Smooth muscle cell of the brain vasculature (primary cell): ENCODE measurements at places on chromosomes 5 and 9.

- DNase-seq: no peak
These were observed 55.5 kb upstream of the ABCA1 start for GRCh38 chr9:104983491-104983890.

- no peak for DNase-seq
These were observed 401.0 kb upstream of the ADAMTSL1 start for GRCh38 chr9:18073002-18073401.

- DNase-seq: no peak
These were observed 23.8 kb downstream of the POLR1E start for GRCh38 chr9:37509536-37509935.

- DNase-seq: no peak
These were observed 455.1 kb upstream of the RGMB start for GRCh38 chr5:98318386-98318785.

DNA sequence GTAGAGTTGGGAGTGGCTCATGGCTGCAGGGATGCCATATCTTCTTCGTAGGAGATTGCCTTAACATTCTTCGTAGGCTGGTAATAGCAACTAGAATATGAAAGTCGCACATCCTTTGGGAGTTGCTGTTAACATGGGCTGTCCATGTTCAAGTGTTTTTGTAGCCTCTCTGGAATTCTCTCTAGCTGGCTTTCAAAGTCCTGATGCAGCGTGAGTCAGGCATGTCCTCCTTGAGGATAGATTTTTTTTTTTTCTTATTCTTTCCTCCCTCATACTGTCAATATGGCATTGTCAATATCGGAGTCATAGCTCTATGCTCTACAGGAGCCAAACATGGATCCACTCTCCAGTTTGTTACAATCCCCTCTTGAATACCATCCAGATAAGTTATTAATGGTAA is 494.8 kb upstream of the WWC1 start:
- DNase-seq: no peak

GRCh38 chr5:93580063-93580926 is 724 bp downstream of the NR2F1-AS1 start:
- DNase-seq: peak; percentile 13

- peak; percentile 20 for DNase-seq
These were observed 133.9 kb downstream of the MAN2A1 start for GRCh38 chr5:109823597-109823996.

GRCh38 chr5:129135633-129136032 is 41.1 kb downstream of the ISOC1 start:
- no peak for DNase-seq

GRCh38 chr9:90783552-90783951 is 18.1 kb upstream of the SYK start:
- no peak for DNase-seq

GRCh38 chr5:6730407-6730806 is 17.2 kb downstream of the TENT4A start:
- no peak for DNase-seq

DNA sequence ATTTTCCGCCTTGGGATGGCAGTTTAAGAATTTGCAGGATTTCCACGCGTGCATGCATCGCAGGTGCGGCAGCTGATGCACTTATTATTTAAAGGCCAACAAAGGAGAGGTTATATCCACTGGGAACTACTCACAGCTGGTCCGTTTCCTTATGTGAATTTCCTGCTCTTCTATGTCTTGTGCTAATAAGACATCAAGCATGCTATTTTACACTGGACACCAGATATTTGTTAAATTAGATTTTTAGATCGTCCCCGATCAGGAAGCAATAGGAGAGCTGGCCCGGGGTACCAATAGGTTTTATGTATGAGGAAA is 476 bp upstream of the DTWD2 start:
- DNase-seq: no peak

GRCh38 chr5:55481293-55481855 is 53.4 kb downstream of the PLPP1 start:
- DNase-seq: no peak

DNA sequence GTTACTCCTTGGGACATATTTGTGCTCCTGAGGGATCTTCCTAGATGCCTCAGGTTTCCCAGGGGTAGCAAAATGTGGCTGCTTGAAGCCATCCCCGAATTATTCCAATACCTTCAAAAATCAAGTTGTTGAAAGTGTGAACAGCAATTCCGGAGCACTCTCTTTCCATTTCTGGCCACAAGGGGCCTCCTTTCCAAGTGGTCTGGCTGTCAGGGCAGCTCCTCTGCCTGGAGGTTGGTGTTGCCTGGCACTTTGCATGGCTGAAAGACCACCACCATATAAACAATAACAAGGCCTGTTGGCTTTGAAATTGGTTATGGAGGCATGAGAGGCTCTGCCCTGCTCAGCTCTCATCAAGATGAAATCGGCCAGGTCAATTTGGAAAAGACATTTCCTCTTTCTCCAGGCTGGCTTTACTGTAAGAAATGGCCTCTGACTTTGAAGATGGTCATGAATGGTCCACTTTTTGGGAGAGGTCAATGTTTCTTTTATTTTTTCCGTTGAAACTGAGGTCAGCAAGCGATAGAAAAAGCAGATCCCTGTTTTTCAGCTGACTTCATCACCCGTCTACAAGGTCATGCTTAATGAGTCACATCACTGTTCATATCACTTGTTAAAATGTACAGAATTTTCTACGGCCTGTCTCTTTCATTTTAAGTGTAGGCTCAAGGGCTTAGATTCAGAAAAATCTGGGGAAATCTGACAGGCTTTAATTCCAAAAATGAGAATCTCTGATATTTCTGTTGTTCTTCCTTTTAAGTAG is 481.1 kb upstream of the ZNF608 start:
- no peak for DNase-seq

- no peak for DNase-seq
These were observed 24.4 kb upstream of the TGFBI start for GRCh38 chr5:136004436-136004835.

- no peak for DNase-seq
These were observed 15.7 kb downstream of the LPCAT1 start for GRCh38 chr5:1507961-1508658.

DNA sequence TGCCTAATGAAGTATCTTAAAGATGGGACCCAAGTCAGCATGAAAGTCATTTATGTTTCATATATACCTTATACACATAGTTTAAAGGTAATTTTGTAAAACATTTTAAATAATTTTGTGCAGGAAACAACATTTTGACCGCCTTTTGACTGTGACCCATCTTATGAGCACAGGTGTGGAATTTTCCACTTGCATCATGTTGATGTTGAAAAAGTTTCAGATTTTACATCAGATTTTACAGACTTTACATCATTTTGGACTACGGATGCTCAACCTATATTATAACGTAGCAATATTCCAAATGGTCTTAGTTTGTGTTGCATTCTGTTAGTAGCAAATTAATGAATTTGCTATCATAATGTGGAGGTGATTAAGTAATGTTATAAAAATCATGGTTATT is 21.7 kb upstream of the FAM120AOS start:
- no peak for DNase-seq

DNA sequence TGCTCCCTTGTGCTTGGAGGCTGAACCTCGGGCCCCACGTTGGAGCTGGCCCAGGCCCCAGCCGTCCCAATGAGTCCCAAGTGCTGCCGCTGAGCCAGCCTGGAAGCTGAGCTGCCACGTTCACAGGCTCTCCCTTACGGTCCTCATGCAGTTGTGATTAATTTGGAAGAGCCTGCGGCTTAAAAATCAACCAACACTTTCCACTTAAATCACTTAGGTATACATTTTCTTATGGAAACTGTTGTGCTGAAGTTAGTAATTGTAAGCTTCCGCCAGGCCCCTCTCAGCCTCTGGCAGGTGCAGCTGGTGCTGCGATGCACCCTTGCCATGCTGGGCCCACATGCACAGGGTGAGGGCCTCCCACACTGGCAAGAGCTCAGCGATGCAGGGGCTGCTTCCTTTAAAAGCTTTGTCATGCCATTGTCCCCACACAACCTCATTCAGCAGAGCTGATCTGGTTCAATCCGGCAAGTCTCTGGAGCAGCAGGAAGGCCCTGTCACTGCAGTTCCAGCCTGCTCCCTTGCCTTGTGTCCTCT is 61.0 kb downstream of the IPPK start:
- DNase-seq: no peak

GRCh38 chr5:93512799-93513198 is 68.2 kb downstream of the NR2F1-AS1 start:
- DNase-seq: no peak

DNA sequence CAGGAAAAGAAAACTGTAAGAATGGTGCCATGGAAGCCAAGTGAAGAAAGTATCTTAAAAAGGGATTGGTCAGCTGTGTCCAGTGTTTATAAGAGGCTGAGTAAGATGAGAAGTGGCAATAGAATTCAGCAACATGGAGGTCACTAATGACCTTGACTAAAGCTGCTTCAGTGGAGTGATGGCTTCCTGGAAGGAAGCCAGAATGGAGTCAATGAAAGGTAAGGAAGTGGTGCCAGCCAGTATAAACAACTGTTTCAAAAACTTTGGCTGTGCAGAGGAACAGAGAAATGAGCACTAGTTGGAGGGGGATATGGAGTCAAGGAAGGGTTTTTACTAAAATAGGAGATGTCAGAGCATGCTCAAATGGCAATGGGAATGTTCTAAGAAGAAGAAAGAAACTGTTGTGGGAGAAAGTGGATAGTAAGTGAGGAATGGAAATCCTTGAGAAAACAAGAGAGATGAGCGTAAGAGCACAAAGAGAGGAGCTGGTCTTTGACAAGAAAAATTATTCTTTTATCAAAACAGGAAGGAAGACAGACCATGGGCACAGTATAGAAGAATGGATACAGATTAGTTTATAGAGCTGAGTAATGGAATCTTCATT is 11.1 kb upstream of the NRG2 start:
- DNase-seq: no peak

DNA sequence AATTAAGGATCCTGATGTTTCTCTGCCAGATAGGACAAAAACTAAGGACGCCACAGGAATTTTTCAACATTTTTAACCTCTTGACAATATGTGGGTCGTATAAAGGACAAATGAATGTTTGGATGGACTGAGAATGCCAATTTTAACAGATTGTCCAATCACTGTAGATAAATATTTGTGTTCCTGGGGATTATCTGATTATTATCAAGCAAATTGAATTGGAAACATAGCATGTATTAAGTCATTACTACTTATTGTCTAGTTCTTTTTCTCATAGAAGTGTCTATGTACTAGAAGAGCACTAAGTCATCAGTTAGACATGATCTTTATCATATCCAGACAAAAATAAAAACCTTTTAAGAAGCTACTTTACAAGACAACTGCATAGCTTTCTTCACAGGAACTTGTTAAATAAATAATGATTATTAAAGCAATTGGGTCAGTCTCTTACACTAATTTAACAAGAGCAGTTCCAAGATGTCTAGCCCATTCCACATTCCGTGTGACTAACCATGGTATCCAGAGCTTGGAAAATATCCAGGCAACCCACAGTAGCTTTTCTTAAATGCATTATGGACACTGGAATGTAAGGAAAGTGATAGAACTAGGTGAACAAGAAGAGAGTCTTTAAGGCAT is 127.5 kb upstream of the CDKN2B start:
- DNase-seq: no peak

- no peak for DNase-seq
These were observed 746.3 kb downstream of the CDH18 start for GRCh38 chr5:19241690-19242089.

DNA sequence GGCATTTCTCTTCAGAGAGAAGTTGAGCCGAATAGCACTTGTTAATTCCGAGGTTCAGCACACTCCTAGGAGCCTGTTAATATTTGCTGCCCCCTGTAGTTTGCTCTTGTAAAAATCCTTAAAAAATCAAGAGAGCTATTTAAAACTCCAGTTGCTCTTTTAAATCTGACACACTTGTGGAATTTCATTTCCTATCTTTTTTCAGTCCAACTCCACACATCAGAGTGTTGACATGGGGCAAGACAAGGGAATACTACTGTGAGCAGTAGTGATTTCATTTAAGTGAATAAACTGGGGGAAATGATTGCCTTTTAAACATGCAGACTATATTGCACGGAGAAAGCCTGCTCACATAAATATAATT is 1096.3 kb upstream of the DMAC1 start:
- DNase-seq: peak; percentile 20

GRCh38 chr9:128218518-128219389 is 15.6 kb downstream of the DNM1 start:
- no peak for DNase-seq

DNA sequence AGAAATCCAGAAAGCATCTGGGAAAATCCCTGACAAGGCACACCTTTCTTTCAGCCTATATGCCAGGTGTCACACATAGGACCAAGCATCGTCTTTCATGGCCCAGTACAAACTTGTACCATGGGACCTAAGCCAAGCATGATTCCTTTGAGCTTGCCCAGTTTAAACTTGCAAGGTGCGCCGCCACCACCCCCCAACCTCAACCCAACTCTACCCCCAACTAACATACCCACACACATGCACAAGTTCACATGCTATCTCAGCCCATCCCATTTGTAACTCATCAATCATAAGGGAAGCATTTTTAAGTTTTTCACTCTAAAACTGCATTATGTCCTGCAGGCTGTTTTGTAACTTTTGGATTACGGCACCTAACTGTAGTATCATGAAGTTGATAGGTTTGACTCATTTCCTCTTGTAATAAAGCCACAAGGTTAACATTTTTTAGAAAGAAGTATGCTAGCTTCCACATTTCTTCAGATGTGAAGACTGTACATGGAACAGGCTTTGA is 145.9 kb upstream of the FST start:
- DNase-seq: no peak

DNA sequence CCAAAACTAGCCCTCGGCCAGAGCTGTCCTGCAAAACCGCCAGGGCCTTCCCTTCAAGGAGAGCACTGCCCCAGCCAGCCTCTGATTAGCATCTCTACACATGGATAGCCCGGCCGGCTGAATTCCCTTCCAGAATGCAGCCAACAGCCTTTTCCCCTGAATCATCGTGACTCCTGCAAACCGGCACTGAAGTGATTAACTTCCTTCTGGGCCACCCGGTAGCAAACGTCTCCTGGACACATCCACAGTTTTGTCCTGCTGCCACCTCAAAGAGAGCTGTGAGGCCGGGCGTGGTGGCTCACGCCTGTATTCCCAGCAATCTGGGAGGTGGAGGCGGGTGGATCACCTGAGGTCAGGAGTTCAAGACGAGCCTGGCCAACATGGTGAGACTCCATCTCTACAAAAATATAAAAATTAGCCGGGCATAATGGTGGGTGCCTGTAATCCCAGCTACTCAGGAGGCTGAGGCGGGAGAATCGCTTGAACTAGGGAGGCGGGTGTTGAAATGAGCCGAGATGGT is 21.1 kb upstream of the EEIG1 start:
- DNase-seq: no peak

GRCh38 chr5:29796013-29796412 is 1397.5 kb upstream of the CDH6 start:
- no peak for DNase-seq

- no peak for DNase-seq
These were observed 27.2 kb downstream of the CMYA5 start for GRCh38 chr5:79716839-79717238.
